ENCODE measurements at places on chromosomes 3 and 15.
A peak's percentile ranks its signal among the peaks of the same experiment; 100 is the strongest.

DNA sequence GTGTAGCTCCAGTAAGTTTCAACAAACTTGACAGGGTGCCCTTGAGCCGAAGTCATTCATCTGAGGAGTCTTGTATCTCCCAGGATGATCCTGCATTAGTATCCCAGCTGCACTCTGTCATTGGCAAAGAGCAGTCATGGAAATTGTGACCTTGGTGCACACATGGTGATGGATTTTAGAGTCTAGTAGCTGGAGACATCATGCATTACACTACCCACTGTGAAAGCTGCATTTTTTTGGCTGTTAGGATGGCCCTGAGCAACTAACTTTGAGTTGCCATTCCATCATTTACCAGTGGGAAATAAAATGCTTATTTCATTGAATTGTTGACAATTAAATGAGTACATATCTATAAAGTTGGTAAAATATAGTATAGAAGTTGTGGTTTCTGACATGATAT lies 552.6 kb upstream of the CBLB start:
- DNase-seq: no peak

- DNase-seq: no peak
Measured at GRCh38 chr15:36925653-36926426, 174.5 kb downstream of the MEIS2 start.

DNA sequence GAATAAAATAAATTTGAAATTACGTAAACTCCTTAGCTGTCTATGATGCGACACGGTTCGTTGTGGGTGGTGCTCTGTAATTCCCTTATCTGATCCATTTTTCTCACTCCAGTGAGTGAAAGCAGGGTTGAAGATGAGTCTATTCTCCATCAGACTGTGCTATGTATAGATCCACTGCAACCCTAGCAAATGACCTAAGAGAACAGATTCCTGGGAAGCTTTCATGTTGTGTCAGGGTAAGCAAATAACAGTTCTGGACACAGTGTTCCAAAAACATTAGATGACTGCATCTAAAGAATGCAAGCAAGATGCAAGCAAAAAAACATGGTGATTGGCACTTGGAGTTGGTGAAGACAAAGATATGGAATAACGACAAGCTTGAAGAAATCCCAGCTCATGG lies 239.3 kb downstream of the SLC9A9 start:
- no peak for DNase-seq

- no peak for DNase-seq
Measured at GRCh38 chr3:50749822-50750221, 75.1 kb downstream of the DOCK3 start.

- DNase-seq: no peak
Measured at GRCh38 chr15:67130673-67131601, 65.5 kb downstream of the SMAD3 start.

GRCh38 chr3:179347345-179348194 lies at the start of gene MFN1:
MFN1 (plus strand) TSS chr3:179347709; CDS start chr3:179348852, 1,143 bp downstream.
- DNase-seq: peak; percentile 91

Data from HFF-Myc (cell line).